ENCODE measurements at places on chromosomes 3 and 15.

GRCh38 chr15:70309716-70310115, 212.0 kb upstream of the TLE3 start:
- DNase-seq = no peak

- DNase-seq = no peak
Observed at GRCh38 chr3:38164643-38164951, 740 bp upstream of the OXSR1 start.

- no peak for DNase-seq
Observed at GRCh38 chr3:13890377-13891016, 10.6 kb upstream of the WNT7A start.

GRCh38 chr3:78951342-78951945, 816.4 kb downstream of the ROBO1 start:
- DNase-seq = no peak

DNA sequence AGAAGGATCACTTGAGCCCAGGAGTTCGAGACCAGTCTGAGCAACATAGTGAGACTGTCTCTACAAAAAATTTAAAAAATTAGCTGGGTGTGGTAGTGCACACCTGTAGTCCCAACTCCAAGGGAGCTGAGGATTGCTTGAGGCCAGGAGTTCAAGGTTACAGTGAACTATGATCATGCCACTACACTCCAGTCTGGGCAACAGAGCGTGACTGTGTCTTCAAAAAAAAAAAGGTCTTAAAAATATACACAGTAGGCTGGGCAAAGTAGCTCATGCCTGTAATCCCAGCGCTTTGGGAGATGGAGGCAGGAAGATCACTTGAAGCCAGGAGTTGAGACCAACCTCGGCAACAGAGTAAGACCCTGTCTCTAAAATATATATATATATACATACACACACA, 11.2 kb upstream of the CAMK1 start:
- no peak for DNase-seq

DNA sequence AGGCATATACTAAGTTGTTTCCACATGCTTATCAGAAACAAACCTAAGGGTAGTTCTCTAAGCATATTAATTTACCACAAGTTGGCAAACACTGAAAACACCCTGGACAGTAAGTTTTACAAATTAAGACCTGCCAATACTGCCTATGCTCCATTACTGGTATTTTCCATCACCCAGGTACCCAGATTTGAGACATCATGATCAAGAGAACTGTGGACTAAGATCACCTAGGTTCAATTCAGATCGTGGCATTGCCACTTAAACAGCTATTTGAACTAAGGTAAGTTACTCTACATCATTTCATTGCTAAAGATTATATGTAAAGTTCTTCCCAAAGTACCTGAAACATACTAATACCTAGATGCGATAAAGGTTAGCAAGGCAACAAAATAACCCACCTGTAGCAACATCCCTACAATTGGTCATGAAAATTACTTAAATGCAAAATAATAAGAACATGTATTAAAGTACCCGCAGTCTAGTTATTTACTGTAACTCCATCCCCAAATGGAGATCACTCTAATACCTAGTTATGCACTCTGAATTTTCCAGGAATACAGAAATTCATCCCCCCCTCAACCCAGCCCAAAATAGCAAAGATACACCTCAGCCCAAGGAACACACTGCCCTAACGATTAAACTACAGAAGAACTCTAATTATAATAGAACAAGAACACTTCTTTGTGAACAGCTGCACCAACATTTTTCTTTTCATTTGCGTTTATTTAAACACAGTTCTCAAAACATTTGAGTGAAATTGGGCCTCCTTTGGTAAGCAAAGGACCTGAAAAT, 21.6 kb downstream of the TRA2B start:
- DNase-seq = no peak

DNA sequence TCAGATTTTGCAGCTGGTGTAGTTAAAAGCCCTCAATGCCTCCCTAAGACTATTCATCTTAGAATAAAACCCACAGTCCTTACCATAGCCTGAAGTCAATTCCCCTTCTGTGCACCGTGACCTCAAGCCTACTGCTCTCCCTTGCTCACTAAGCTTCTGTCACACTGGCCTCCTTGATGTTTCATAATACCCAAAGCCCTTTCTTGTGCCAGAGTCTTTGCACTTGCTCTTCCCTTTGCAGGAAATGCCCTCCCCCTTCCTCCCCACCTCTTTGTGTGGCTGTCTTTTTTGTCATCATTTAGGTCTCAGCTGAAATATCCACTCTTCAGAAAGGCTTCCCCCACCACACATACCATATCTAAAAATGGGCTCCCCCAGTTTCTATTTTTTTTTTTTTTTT, 4.2 kb upstream of the PLEKHO2 start:
- DNase-seq = no peak

- DNase-seq = peak; percentile 48
Observed at GRCh38 chr3:172129850-172130716, 90.7 kb downstream of the FNDC3B start.

DNA sequence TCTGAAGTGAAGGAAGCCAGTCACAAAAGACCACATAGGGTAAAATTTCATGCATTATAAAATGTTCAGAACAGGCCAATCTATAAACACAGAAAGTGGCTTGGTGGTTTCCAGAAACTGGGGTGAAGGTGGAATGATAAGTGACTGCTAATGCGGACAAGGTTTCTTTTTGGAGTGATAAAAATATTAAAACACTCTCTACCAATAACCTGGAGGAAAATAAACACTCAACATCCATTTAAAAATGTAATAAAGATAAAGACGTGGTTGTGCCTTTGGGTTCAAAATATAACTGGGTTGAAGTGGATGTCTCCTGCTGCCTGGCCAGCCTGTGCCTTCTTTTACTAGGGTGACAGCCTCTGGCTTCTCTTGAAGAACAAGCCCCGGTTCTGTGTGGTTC, 70.9 kb upstream of the GCNT3 start:
- no peak for DNase-seq

GRCh38 chr3:153599685-153600084, 437.7 kb downstream of the RAP2B start:
- DNase-seq = no peak

GRCh38 chr15:27815035-27815434, 284.1 kb downstream of the OCA2 start:
- DNase-seq = no peak

GRCh38 chr3:8745619-8746370, 12.2 kb downstream of the CAV3 start:
- DNase-seq = no peak

- no peak for DNase-seq
Observed at GRCh38 chr3:10392244-10392643, 71.3 kb upstream of the SEC13 start.

DNA sequence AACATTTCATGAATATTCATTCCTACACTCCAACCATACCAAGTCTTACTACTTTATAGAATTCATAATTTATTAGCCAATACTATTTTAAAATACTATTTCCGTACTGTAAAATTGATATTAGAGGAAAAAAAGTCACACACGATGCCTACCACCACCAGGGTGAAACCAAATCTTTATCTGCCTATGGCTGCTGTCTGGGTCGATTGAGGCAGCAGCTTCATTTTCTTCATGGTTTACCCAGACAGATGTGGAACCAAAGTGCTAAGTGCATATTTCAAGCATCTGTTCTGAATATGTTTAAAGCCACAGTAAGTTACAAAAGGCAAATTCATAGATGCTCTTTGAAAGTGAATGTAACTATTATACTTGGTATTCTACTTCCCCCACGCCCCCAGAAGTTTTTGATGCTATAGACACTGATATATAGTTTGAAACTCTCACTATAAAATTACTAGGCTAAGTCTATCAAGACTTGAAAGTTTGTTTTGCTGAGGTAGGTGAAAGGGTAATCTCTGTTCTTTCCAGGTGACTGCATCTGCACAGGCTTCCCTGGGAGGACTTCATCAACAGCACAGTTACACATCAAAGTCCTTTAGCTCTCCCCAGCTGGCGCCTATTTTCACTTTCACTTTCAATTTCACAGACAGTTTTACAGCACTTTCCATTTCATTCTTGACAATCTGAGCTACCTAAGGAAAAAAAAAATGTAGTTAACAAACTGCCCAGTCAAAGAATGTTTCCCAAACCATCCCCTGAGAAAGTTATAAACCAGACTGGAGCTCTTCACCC, 113.9 kb downstream of the POLQ start:
- no peak for DNase-seq

DNA sequence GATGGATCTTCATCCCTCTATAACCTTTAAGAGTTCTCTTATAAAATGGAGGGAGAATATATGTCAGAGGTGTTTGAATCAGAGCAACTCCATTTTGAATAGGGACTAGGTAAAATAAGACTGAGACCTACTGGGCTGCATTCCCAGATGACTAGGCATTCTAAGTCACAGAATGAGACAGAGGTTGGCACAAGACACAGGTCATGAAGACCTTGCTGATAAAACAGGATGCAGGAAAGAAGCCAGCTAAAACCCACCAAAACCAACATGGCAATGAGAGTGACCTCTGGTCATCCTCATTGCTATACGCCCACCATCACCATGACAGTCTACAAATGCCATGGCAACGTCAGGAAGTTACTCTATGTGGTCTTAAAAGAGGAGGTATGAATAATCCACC, 211.0 kb downstream of the GBE1 start:
- DNase-seq = no peak

- no peak for DNase-seq
Observed at GRCh38 chr3:73448761-73449301, 175.9 kb downstream of the PDZRN3 start.

- no peak for DNase-seq
Observed at GRCh38 chr3:48561045-48561736, 2.4 kb downstream of the UCN2 start.

DNA sequence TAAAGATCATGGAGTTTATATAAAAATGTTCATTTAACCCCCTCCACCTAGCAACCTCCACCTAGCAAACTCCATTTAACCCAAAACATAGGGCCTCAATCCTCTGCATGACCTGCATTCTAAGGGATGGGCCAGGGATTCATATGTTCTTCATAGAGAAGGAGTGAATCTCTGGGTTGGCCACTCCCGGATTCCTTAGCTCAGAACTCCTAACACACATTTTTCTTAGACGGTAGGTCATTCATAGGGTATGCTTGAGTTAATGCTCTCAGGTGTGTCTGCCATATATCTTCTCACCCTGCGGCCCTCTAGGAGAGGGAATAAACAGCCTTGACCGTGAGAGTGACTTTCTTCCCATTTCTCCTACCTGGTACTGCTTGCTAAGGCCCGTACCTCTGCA, 102.0 kb upstream of the IGSF10 start:
- no peak for DNase-seq

DNA sequence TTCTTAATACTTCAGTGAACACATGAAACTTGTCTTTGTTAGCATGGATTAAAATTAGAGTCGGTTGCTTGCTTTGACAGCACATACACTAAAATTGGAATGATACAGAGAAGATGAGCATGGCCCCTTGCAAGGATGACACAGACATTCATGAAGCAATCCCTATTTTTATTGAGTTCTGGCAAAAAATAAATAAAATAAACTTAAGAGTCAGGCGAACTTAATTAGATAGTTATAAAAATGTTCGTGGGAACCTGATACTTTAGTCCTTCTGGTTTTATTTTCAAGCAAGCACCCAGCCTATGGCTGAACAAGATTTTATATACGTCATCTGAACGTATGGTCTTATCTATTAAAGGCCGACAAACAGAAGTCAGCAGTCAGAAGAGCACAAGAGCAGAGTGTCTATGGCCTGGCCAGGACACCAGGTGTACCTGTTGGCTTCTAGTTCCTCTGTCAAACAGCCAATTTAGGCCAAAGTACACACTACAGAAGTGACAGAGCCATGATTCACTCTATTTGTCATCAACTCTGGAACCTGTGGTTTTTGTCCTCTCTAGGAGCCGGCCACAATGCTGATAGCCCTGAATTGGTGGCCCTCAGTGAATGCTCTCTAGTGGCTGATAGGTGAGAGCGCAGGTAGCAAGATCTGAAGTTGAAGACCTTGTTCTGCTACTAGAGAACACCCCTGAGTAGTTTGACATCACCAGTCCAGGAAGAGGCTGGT, 64.3 kb downstream of the LEO1 start:
- no peak for DNase-seq

GRCh38 chr15:41572866-41573265, 13.9 kb downstream of the TYRO3 start:
- DNase-seq = no peak

DNA sequence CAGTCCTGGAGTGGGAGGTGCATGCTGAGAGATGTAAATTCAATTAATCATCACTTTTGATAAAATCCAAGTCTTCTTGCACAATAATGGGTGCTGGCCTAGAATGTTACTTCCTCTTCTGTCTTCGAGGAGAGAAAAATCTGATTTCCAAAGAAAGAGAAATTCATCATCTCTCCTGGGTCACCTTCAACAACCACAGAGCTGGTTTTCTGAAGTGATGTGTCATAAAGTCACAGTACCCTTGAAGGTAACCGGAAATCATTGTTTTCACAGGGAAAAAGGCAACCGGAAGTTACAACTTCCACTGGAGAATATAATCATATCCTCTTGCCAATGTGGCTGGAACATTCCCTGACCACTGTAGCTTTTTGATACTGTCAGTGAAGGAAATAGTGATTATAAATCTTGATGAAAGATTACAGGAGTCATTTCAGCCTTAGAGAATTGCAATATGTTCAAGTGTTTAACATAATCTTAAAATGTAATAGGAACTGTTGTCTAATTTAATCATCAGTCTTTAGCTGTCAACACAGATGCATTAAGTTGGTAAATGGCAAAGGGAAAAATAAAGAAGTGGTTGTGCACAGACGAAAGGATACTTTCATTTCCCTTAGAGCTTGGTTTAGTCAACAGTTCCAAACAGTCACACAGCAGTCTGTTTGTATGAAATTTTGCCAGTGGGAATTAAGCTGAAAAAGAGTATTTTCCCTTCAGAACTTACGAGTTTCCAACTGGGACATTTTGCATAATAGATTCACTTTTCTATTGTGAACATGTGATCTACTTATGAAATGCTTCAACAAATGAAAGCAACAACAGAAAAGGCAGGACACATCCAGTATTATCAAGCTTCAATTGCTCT, 106.5 kb upstream of the SLC4A7 start:
- no peak for DNase-seq

DNA sequence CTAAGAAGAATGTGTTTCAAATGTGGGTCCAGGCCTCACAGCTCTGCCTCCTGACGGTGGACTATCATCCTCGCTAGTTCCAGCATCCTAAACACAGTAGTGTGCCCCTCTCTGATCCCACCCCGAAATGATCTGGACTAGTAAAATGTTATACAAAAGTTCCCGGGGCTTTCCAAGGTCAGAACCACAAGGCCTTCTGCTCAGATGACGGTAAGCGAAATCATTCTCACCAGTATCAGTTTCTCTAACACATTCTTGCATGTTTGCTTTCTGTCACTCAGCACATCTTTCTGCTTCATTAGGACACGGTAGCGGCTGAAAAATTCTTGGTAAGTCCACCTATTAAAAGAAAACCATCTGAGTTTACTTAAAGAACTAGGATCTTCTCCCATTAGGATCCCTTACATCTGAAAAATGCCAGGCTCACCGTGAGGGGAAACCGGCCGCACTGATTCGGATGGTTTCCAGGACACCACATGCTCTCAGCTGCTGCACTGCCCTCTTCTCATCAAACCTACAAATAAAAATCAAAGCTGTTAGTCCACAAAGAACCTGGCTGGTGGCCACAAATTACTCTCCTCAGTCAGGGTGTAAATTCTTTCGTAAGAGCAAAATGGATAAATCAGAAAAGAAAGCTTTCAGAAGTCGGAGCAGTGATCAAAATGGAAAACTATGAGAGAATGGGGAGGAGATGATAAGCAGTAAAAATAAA, 83.9 kb upstream of the MYO5C start:
- no peak for DNase-seq

- no peak for DNase-seq
Observed at GRCh38 chr15:36358523-36358922, 220.9 kb upstream of the CDIN1 start.

- DNase-seq = no peak
Observed at GRCh38 chr3:155805204-155805801, 775 bp downstream of the C3orf33 start.

GRCh38 chr3:177647876-177648275, 450.6 kb upstream of the TBL1XR1 start:
- no peak for DNase-seq

Measured in KG1 (cell line).